ENCODE measurements at places on chromosomes 2 and 18. TPM values are rescaled to one million over a fixed set of nuclear protein-coding genes. Genes with fewer than 3 reads are reported as not detected.

Gene MRPS9
- total RNA-seq: 21.8 TPM

Gene MYO5B
- total RNA-seq: 1.4 TPM

GRCh38 chr2:48707466-48707865, 48.1 kb downstream of the LHCGR start:
- DNase-seq: no peak

Gene GTF2A1L
- total RNA-seq: not detected

GRCh38 chr2:37537316-37537715, 134.1 kb downstream of the CDC42EP3 start:
- no peak for DNase-seq

GRCh38 chr2:161208527-161209139, 48.4 kb downstream of the TANK start:
- peak; percentile 69 for DNase-seq

- no peak for DNase-seq
These were observed 152.4 kb upstream of the NCK2 start for GRCh38 chr2:105592288-105592687.
